ENCODE measurements at places on chromosomes 11 and 22.

GRCh38 chr11:71948314-71949027 is 19.6 kb downstream of the RNF121 start:
- H3K27me3 ChIP-seq, result no peaks in the 10 kb centered on the region
- H3K4me3 ChIP-seq, result no peak overlapping the region
- no peak for DNase-seq
- no peaks in the 10 kb centered on the region for H3K36me3 ChIP-seq
- no peak overlapping the region for H3K27ac ChIP-seq
- H3K4me1 ChIP-seq, result peaks cover 19% of the 10 kb centered on the region

DNA sequence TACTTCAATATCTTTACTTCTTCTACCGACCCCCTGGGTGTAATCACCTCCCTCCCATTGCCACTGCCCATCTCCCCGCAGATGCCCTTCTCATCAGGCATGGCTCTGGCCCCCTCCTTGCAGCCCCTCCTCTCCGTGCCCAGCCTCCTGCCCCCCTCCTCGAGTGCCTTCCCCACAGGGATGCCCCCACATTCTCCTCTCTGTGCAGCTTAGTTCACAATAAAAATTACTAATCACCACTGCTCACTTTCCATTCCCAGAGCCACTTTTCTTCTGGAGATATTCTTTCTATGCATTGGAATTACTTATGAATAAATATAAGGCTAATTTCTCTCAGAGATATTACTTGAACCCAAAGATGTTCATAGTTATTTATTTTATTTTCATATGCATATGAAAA is 22.1 kb downstream of the IFITM10 start:
- no peak for DNase-seq
- no peak overlapping the region for H3K4me3 ChIP-seq
- H3K27me3 ChIP-seq, result no peaks in the 10 kb centered on the region
- H3K36me3 ChIP-seq, result no peaks in the 10 kb centered on the region

- H3K27ac ChIP-seq, result peak overlapping the region; percentile 86
- no peaks in the 10 kb centered on the region for H3K4me1 ChIP-seq
- H3K27me3 ChIP-seq, result no peaks in the 10 kb centered on the region
- peak; percentile 83 for DNase-seq
- no peaks in the 10 kb centered on the region for H3K36me3 ChIP-seq
Measured at GRCh38 chr11:73177380-73177777, 35.3 kb upstream of the FCHSD2 start.

- no peak within 1 kb of the TSS for H3K27ac ChIP-seq
- H3K4me1 ChIP-seq, result no peaks in the 10 kb centered on the region
- no peaks in the 10 kb centered on the region for H3K27me3 ChIP-seq
- no peak within 1 kb of the TSS for H3K4me3 ChIP-seq
Measured at GRCh38 chr22:39900306-39901227, at the start of gene GRAP2. GRAP2 (plus strand) TSS chr22:39901084; CDS start chr22:39947107, 46,023 bp downstream.

DNA sequence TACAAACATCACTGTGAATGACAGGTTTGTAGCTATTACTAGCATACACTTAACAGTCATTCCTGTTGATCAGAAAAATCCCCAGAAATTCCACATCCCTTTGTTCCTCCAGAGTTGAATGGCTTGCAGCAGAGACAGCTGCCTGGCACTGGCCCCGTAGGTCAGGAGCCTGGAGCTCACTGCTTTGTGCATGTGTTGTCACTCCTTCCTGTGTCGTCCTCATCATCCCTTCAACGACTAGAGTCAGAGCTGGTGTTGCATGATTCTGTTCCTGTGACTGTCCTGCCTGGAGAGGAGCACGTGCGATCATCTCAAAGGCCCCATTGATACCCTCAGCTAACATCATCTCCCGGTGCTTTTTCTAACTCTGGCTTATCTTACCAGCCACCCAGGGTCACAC is 58.3 kb downstream of the LDLRAD3 start:
- H3K27me3 ChIP-seq, result no peaks in the 10 kb centered on the region
- no peak overlapping the region for H3K4me3 ChIP-seq
- DNase-seq, result no peak
- no peak overlapping the region for H3K27ac ChIP-seq
- no peaks in the 10 kb centered on the region for H3K4me1 ChIP-seq

DNA sequence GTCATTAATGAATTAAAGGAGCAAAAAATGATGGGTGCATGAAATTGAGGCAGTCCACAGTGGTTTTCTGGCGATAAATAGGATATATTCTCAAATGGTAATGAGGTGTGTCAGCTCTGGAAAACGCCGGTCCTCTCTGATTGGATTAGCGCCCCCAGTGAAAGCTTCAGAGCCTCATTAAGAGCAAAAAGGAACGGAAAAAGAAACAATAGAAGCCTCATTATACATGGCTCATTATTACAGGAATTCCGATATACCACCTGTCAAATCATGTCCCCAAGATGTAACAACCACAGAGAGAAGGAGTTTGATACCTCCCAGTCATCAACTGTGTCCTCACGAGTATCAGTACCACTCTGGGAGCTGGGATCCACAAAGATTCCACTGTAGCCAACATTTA is 175.7 kb upstream of the PITPNB start:
- H3K36me3 ChIP-seq, result peaks cover 14% of the 10 kb centered on the region
- no peak overlapping the region for H3K27ac ChIP-seq
- no peak for DNase-seq

- H3K27ac ChIP-seq, result peak overlapping the region; percentile 74
- DNase-seq, result no peak
- H3K36me3 ChIP-seq, result no peaks in the 10 kb centered on the region
- no peaks in the 10 kb centered on the region for H3K4me1 ChIP-seq
- H3K27me3 ChIP-seq, result no peaks in the 10 kb centered on the region
- no peak overlapping the region for H3K4me3 ChIP-seq
Measured at GRCh38 chr11:12177739-12178338, 67.4 kb downstream of the MICAL2 start.

DNA sequence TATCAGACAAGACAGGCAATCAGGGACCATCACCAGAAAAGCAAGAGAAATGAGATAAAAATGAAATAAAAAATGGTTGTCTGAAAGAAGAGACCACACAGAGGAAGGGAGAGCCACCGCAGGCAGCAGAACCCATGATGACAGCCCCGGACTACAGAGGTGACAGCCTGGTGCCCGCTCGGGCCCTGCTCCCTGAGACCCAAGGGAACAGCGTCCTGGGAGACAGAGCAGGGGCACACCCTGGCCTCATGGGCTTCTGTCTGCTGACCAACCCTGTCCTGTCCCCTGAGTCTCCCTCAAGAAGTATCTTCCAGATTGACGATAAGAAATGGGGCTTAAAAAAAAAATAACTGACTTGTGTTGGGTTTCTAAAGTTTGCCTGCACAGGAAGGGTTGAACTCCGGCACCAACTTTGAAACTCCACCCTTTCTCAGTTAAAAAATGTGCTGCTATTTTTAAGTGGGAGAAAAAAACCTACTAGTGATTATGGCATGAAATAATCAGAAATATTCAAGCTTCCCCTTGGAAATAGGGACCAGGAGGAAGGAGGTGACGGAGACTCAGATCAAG is 70.1 kb upstream of the TTLL12 start:
- H3K4me1 ChIP-seq, result no peaks in the 10 kb centered on the region
- DNase-seq, result no peak
- no peak overlapping the region for H3K4me3 ChIP-seq
- no peaks in the 10 kb centered on the region for H3K36me3 ChIP-seq

DNA sequence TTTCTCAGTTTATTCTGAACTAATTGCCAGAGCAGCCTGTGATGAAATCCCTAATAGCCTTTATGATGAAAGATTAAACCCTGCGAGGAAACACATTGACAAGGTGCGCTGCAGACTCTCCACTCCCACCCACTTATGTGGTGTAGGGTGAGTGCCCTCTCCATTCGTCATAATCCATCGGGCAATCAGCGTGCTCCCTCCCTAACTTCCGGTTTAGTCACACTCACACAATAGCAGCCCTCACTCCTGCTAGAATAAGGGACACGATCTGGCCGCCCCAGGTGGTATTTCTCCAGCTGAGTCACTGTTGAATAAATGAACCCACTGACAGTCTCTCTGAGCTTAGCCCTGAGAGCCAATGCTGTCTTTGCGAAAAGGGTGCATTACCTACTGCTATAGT is 188.3 kb downstream of the OPCML start:
- DNase-seq, result no peak
- no peak overlapping the region for H3K27ac ChIP-seq
- H3K4me3 ChIP-seq, result no peak overlapping the region

DNA sequence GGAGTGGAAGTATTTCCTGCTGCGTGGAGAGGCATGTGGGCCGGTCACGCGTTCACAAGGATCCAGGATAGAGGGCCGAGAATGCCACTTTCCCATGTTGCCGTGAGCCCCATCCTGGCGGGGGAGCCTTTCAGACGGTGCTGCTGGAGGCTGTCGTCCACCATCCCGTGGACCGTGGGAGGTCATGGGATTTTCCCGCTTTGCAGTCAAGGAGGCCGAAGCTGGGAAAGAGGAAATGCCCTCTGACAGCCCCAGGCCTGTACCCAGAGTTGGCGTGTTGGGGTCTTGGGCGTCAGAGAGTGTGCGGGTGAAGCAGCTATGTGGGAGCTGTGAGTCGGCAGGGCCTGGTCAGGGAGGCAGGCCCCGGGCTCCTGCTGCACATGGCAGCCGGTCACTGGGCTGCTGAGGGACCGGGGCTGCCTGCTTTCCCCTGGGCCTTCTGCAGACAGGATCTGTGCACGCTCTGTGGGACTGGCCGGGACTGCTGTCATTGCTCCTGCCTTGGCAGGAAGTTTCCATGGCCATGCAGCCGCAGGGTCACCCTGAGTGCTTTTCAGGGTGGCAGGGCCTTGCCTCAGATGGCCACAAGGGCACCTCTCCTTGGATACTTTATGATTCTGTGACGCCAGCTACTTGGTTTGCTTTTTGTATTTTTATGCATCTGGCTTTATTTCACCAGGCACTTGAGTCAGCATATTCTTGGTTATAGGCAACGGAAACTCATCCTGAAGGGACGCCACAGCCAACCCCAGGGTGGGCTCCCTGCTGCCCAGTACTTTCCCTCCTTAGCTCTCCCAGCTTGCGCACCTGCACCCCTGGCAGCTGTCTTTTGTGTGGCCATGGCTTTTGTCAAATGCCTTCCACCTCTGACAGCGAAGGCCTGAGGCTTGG is 52.4 kb downstream of the AP2A2 start:
- H3K27me3 ChIP-seq, result no peaks in the 10 kb centered on the region
- H3K36me3 ChIP-seq, result peaks cover 41% of the 10 kb centered on the region
- H3K4me3 ChIP-seq, result no peak overlapping the region
- no peak overlapping the region for H3K27ac ChIP-seq
- no peak for DNase-seq
- H3K4me1 ChIP-seq, result peaks cover 25% of the 10 kb centered on the region

DNA sequence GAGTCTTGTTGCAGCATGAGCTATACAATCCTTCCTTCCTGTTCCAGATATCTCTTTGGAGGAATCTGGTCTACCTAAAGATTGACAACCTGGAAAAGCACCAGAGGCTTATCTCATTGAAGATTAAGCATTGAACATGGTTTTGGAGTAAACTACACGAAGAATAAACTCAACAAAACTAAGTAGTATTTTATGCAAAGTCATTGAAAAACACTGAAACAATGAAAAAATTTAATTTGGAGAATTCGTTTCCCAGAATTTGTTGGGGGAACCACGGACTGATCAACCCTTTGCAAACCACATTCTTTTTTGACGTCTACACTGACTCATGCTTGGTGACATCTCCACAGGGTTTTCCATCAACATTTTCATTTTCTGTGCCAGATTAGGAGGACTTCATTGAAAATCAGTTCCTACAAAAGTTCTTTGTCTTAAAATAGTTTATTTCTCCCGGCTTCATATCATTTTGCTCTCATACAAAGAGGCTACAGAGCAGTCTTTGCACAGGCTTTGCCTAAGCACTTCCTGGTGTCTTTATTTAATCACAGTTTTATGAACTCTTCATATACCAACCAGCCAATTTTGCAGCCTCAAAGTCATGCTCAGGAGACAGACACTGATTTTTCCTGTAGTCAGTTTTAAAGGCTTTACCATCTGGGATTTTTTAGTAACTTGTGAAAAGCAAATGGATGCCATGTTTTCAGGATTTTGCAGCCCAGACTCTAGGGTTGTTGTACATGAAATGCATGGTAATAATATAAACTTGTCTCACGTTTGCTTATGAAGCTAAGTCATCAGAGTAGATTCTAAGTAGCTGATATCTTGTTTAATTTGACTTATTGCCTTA is 186.3 kb downstream of the C11orf91 start:
- no peaks in the 10 kb centered on the region for H3K27me3 ChIP-seq
- H3K36me3 ChIP-seq, result no peaks in the 10 kb centered on the region
- no peaks in the 10 kb centered on the region for H3K4me1 ChIP-seq

GRCh38 chr22:37080438-37080837 is 28.9 kb downstream of the KCTD17 start:
- H3K27me3 ChIP-seq, result no peaks in the 10 kb centered on the region
- H3K27ac ChIP-seq, result no peak overlapping the region
- no peak for DNase-seq

- H3K4me3 ChIP-seq, result no peak overlapping the region
- peaks cover 4% of the 10 kb centered on the region for H3K4me1 ChIP-seq
- no peaks in the 10 kb centered on the region for H3K27me3 ChIP-seq
- DNase-seq, result no peak
Measured at GRCh38 chr11:102495161-102496042, 35.1 kb downstream of the MMP7 start.

GRCh38 chr11:97850701-97851100 is 1170.0 kb upstream of the CNTN5 start:
- H3K36me3 ChIP-seq, result no peaks in the 10 kb centered on the region
- no peak for DNase-seq
- no peaks in the 10 kb centered on the region for H3K4me1 ChIP-seq
- H3K27me3 ChIP-seq, result no peaks in the 10 kb centered on the region
- H3K27ac ChIP-seq, result no peak overlapping the region
- H3K4me3 ChIP-seq, result no peak overlapping the region

DNA sequence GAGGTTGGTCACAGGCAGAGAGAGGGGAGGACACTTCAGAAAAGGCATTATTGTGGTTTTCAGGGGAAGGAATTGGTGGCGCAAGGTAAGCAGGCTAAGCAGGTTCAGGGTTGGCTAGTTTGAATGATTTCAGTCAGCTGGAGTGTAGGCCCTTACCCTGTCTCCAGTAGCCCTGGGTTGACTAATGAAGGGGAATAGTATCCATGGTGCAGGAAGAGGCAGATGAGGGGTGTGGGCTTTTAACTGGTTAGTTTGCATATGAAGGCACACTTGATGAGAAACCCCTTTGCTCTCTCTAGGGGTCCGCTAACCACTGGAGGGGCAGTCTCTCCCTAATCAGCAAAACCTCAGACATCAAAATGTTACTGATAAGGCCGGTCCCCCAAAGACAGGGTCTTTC is 249.7 kb downstream of the AASDHPPT start:
- H3K27ac ChIP-seq, result no peak overlapping the region
- no peak for DNase-seq
- H3K36me3 ChIP-seq, result no peaks in the 10 kb centered on the region
- no peaks in the 10 kb centered on the region for H3K4me1 ChIP-seq
- H3K4me3 ChIP-seq, result no peak overlapping the region

GRCh38 chr11:122848186-122848585 is 9.9 kb downstream of the CRTAM start:
- no peak overlapping the region for H3K4me3 ChIP-seq
- no peak overlapping the region for H3K27ac ChIP-seq
- no peaks in the 10 kb centered on the region for H3K27me3 ChIP-seq
- no peaks in the 10 kb centered on the region for H3K36me3 ChIP-seq
- no peaks in the 10 kb centered on the region for H3K4me1 ChIP-seq
- DNase-seq, result no peak

- DNase-seq, result peak; percentile 70
- H3K36me3 ChIP-seq, result no peaks in the 10 kb centered on the region
- peak within 1 kb of the TSS; percentile 85 for H3K4me3 ChIP-seq
- peak within 1 kb of the TSS; percentile 64 for H3K27ac ChIP-seq
Measured at GRCh38 chr11:57515332-57516060, at the start of gene SLC43A1. SLC43A1 (minus strand) TSS chr11:57515702; CDS start chr11:57514111, 1,591 bp downstream.

Data from right atrium auricular region (tissue), 2 donors.